Osteoblast (primary cell): ENCODE measurements at places on chromosomes 1 and 21. TPM values are rescaled to one million over a fixed set of nuclear protein-coding genes. Genes with fewer than 3 reads are reported as not detected.

Gene CD84
- total RNA-seq = 0.29 and 0.36 TPM in 2 replicates

Gene OR14K1
- total RNA-seq = 0.36 TPM in 1 of 2 replicates, not detected in the other

DNA sequence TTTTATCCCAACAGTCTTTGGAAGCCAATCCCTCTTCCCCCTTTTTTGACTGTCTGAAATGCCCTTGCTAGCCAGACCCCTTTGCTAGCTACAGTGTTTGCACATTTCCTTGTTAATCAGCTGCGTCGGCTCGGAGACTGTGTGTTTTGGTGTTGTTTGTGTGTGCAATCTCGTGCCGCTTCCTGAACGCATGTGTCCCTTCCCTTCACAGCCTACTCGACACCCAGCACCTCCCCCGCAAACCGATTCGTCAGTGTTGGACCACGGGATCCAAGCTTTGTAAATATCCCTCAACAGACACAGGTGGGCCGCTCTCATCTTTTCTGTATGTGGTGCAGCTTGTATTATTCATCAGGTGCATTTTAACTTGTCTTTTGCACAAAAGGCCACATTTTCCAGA, 298.7 kb downstream of the TM2D1 start:
- no peaks in the 10 kb centered on the region for H3K4me1 ChIP-seq
- no peak overlapping the region for H3K4me3 ChIP-seq
- H3K36me3 ChIP-seq = no peaks in the 10 kb centered on the region
- H3K27me3 ChIP-seq = no peaks in the 10 kb centered on the region

- peak; percentile 21 for DNase-seq
- H3K27ac ChIP-seq = no peak within 1 kb of the TSS
- peaks cover 6% of the 10 kb centered on the region for H3K4me1 ChIP-seq
These were observed at the start of gene ARHGEF19 for GRCh38 chr1:16212251-16212961. TSS of gene ARHGEF19 (minus strand) at chr1:16212652. CDS start at chr1:16209054, 3,598 bp downstream.

GRCh38 chr1:169594391-169594790, 8.1 kb upstream of the F5 start:
- peaks cover 3% of the 10 kb centered on the region for H3K27me3 ChIP-seq
- DNase-seq = no peak
- H3K4me3 ChIP-seq = no peak overlapping the region
- no peak overlapping the region for H3K27ac ChIP-seq
- H3K4me1 ChIP-seq = no peaks in the 10 kb centered on the region

DNA sequence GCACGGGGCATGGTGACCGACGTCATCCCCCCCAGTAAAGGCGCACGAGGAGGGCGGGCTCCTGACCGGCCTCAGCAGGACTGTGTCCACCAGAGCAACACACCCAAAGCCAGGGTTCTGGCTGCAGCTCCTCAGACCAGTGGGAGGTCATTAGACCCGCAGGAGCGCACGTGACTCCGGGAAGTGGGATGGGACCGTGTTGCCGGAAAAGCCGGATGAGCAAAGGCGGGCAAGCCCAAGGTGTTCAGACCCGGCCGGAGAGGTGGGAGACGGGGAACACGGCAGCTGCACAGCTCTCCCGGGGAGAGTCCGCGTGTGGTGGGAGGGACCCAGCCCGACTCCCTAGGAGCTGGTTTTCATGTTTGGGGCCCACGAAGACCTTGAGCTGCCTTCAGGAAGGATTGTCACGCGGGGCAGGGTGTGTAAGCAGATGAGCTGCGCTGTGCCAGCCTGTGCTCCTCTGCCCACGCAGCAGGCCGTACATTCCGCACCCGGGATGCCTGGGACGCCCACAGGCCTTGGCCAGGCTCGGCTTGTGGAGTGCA, 20.6 kb upstream of the TRAPPC10 start:
- H3K4me1 ChIP-seq = no peaks in the 10 kb centered on the region
- H3K4me3 ChIP-seq = no peak overlapping the region
- no peaks in the 10 kb centered on the region for H3K36me3 ChIP-seq
- H3K27me3 ChIP-seq = peaks cover 7% of the 10 kb centered on the region

GRCh38 chr1:50605186-50605875, 182.1 kb upstream of the DMRTA2 start:
- peak; percentile 34 for DNase-seq
- H3K27me3 ChIP-seq = no peaks in the 10 kb centered on the region
- no peaks in the 10 kb centered on the region for H3K36me3 ChIP-seq
- H3K27ac ChIP-seq = no peak overlapping the region

- peak overlapping the region; percentile 34 for H3K4me3 ChIP-seq
- H3K4me1 ChIP-seq = peaks cover 60% of the 10 kb centered on the region
- peaks cover 28% of the 10 kb centered on the region for H3K36me3 ChIP-seq
- peak overlapping the region; percentile 51 for H3K27ac ChIP-seq
These were observed 8.2 kb downstream of the BACH1 start for GRCh38 chr21:29306920-29307319.

DNA sequence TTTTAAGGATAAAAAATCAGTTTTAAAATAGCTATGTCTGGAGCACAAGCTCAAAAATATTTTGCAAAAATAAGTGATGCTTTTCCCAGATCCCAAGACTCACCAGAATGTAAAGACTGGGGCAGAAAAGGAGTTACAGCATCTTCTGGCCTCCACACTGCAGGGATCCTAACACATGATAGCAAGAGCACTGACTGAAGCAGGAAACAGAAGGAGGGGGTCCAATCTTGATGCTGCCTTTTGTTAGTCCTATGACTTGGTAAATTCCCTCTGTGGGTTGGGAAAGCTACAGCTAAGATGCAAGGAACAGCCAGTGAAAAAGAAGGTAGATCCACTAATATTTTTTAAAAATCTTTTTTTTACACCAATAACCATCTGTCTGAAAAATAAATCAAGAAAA, 54.2 kb upstream of the TNR start:
- no peak for DNase-seq
- no peak overlapping the region for H3K4me3 ChIP-seq
- no peaks in the 10 kb centered on the region for H3K27me3 ChIP-seq
- H3K36me3 ChIP-seq = no peaks in the 10 kb centered on the region
- no peak overlapping the region for H3K27ac ChIP-seq
- no peaks in the 10 kb centered on the region for H3K4me1 ChIP-seq

DNA sequence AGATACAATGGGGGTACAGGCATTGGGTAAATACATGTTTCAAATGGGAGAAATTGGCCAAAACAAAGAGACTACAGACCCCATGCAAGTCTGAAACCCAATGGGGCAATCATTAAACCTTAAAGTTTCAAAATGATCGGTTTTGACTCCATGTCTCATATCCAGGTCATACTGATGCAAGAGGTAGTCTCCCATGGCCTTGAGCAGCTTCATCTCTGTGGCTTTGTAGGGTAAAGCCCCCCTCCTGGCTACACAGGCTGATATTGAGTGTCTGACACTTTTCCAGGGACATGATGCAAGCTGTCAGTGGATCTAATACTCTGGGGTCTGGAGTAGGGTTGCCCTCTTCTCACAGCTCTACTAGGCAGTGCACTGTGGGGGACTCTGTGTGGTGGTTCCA, 286.1 kb downstream of the LRRIQ3 start:
- H3K36me3 ChIP-seq = no peaks in the 10 kb centered on the region
- H3K27ac ChIP-seq = no peak overlapping the region
- no peaks in the 10 kb centered on the region for H3K27me3 ChIP-seq
- no peak for DNase-seq
- H3K4me1 ChIP-seq = no peaks in the 10 kb centered on the region

DNA sequence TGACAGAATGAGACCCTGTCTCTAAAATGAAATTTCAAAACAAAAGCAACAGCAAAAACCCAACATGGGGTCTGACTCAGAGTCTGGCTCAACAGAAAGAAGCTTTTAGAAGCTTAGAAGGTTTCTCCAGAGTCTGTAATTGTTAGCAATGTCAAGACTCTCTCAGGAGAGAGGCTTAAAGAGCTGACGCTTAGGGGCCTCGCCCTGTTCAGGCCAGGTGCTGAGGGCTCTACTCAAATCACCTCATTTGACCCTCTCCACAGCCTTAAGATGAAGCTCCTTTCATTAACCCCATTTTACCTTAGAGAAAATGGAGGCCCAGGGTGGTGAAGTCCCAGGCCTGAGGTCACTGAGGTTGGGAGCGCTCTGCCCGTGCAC, 5.3 kb upstream of the KIF17 start:
- peak; percentile 75 for DNase-seq
- H3K4me3 ChIP-seq = no peak overlapping the region
- H3K4me1 ChIP-seq = no peaks in the 10 kb centered on the region
- no peak overlapping the region for H3K27ac ChIP-seq
- peaks cover 3% of the 10 kb centered on the region for H3K27me3 ChIP-seq

DNA sequence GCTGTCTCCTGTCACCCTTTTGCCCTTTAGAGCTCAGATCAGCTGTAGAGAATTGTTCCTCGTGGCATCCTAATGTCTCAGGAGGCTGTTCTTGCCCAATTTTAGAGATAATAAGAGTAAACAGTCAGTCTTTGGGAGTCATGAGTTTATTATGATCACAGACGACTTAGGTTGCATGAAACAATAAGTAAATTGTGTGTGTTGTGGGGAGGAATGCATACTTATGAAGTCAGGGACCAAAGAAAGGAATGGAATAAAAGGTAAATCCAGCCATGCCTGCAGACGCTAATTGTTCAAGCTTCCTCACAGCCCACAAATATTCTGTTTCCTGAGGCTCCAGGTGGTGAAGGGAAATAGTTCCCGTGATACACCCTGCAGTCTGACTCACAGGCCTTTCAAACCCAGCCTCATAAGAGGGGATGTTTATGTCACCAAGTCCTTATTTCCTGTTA, 897 bp downstream of the EPHX4 start:
- H3K4me1 ChIP-seq = no peaks in the 10 kb centered on the region
- peaks cover 7% of the 10 kb centered on the region for H3K27me3 ChIP-seq
- DNase-seq = no peak
- H3K36me3 ChIP-seq = no peaks in the 10 kb centered on the region
- H3K27ac ChIP-seq = no peak overlapping the region

DNA sequence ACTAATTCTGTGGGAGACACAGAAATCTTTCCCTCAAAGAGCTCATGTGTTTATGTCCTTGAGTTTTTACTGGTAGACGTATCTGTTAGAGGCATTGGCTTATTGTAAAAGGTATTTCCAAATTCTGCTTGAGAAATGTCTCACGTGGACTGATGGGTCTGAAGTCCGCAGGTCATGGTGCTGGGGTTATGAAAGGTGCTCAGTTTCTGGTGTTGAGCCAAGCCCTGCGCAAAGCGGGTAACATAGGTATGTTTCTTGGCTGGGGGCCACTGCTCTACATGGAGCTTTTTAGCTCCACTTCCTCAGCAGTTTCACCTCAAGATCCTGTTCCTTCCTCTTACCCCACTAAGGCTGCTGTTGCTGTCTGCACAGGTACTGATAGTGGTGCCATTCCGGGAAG, 10.8 kb downstream of the UTP25 start:
- peaks cover 86% of the 10 kb centered on the region for H3K36me3 ChIP-seq
- no peak overlapping the region for H3K4me3 ChIP-seq
- no peaks in the 10 kb centered on the region for H3K27me3 ChIP-seq
- H3K4me1 ChIP-seq = peaks cover 48% of the 10 kb centered on the region
- H3K27ac ChIP-seq = peak overlapping the region; percentile 92
- DNase-seq = no peak
